Sigmoid colon (tissue), 7 donors: ENCODE measurements at places on chromosomes 4 and X. TPM values are rescaled to one million over a fixed set of nuclear protein-coding genes. Genes with fewer than 3 reads are reported as not detected.

SPATA4 gene
- polyA plus RNA-seq: not detected

FAM9B gene
- not detected for polyA plus RNA-seq

TLR10 gene
- polyA plus RNA-seq: under 0.01 TPM

GRCh38 chrX:119692191-119693039 lies 553 bp downstream of the SEPTIN6 start:
- H3K36me3 ChIP-seq: no peaks in the 10 kb centered on the region
- peaks cover 26% of the 10 kb centered on the region for H3K4me1 ChIP-seq
- H3K27ac ChIP-seq: peak overlapping the region; percentile 86
- peak overlapping the region; percentile 80 for H3K4me3 ChIP-seq
- peak; percentile 82 for DNase-seq

GRCh38 chr4:87499403-87500091 lies 29.6 kb downstream of the SPARCL1 start:
- DNase-seq: no peak
- H3K36me3 ChIP-seq: peaks cover 36% of the 10 kb centered on the region
- peaks cover 49% of the 10 kb centered on the region for H3K4me1 ChIP-seq
- H3K27me3 ChIP-seq: no peaks in the 10 kb centered on the region

DNA sequence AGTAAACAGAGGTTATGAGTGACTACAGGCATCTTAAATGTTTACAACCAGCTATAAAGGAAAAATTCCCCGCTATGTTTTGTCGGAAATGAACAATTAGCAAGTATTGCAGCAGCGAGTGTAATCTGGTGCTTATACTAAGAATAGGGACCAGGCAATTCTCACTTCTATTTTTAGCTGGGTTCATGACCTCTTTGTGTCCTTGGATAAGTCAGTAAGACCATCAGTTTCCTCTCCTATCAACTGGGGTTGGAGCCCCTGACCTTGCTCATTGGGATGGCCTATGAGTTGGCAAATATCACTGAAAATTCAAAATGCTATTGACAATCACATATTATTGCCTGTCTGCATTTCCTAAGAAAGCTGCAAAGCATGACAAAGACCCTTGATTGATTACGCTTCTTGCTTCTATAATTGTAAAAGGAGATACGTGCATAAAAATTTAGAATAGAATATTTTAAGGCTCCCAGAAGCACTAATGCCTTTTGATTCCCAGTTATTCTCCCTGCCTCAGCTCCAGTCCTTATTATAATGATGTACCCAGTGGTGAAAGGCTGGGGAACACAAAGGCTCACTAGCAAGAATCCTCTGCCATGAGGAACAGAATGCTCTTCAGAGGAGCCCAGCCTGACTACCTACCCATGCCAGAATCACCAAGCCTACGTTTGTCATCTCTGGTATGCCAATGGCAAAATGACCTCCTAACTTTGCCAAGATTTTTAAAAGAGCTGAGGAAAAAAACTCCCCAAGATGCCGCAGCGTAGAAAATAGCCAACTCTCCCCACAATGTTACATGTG lies 21.9 kb downstream of the GATB start:
- H3K27me3 ChIP-seq: no peaks in the 10 kb centered on the region
- DNase-seq: no peak
- no peaks in the 10 kb centered on the region for H3K4me1 ChIP-seq
- H3K36me3 ChIP-seq: no peaks in the 10 kb centered on the region

DNA sequence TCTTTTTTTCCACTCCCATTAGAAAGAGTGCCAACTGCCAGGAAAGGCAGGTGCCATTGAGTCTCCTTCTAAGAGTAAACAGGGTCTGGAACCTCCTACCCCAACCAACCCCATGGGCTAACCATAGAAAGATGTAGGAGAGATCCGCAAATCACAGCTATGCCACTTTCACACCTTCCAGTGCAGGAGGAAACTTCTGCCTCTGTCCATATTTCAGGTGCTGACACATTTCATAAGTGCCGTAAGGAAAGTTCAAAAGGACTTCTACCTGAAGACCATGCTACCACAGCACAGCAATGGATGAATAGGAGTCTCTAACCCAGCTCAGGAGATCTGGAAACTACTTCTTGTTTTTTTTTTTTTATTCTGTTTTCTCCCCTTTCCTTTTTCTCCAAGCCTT lies 145.8 kb downstream of the FBXO8 start:
- no peaks in the 10 kb centered on the region for H3K27me3 ChIP-seq
- H3K27ac ChIP-seq: peak overlapping the region; percentile 84
- no peaks in the 10 kb centered on the region for H3K36me3 ChIP-seq
- no peak overlapping the region for H3K4me3 ChIP-seq
- no peak for DNase-seq

DNA sequence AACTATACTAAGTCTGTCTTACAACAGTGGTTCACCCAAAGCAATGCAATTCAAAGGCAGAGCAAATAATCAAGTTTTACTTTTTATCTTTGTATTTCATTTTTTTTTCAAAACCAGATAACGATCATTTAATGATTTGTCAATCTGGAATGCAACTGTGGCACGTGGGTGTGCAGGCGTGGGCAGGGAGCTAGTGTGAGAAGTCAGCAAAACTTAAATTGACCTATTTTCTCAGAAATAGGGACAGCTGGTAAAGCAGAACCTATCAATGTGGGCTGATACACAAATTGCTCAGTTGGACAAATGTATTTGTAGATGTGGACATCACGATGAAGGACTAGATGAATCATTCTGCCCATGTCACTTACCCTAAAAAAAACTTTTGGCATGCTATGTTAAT lies 105.6 kb downstream of the CBLL2 start:
- no peaks in the 10 kb centered on the region for H3K4me1 ChIP-seq
- no peak overlapping the region for H3K27ac ChIP-seq
- no peaks in the 10 kb centered on the region for H3K27me3 ChIP-seq

DNA sequence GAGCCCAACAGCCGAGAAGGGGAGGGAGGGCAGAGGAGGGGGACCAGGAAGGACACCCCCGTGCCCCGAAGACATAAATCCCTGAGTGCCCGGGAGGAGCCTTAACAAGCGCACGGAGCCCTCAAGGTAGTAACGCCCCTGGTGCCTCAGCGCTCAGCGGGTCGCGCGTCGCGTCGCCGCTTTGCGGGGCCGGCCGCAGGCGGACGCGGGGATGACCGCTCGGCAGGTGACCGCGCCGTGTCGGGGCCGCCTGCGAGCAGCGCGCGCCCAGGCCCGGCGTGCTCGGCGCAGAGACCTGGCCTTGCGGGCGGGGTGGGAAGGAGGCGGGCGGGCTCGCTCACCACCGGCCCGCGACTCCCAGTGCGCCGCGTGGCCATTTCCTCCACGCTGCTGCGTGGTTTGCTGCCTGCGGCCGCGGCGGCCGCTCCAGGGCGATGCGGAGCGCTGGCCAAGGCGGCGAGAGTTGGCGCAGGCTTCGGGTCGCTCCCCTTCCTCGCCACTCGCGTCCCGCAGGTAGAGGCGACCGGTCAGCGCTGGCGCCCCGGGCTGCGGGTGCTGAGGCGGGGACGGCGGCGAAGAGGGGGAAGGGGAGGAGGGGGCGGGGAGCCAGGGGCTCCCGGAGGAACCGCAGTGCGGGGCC lies 632 bp downstream of the CCSER1 start:
- peak overlapping the region; percentile 70 for H3K4me3 ChIP-seq
- H3K27ac ChIP-seq: peak overlapping the region; percentile 72
- no peaks in the 10 kb centered on the region for H3K36me3 ChIP-seq
- no peaks in the 10 kb centered on the region for H3K27me3 ChIP-seq

- H3K27me3 ChIP-seq: no peaks in the 10 kb centered on the region
- H3K4me3 ChIP-seq: no peak overlapping the region
- no peak for DNase-seq
Measured at GRCh38 chrX:133497356-133497755, 82.1 kb upstream of the GPC4 start.

DNA sequence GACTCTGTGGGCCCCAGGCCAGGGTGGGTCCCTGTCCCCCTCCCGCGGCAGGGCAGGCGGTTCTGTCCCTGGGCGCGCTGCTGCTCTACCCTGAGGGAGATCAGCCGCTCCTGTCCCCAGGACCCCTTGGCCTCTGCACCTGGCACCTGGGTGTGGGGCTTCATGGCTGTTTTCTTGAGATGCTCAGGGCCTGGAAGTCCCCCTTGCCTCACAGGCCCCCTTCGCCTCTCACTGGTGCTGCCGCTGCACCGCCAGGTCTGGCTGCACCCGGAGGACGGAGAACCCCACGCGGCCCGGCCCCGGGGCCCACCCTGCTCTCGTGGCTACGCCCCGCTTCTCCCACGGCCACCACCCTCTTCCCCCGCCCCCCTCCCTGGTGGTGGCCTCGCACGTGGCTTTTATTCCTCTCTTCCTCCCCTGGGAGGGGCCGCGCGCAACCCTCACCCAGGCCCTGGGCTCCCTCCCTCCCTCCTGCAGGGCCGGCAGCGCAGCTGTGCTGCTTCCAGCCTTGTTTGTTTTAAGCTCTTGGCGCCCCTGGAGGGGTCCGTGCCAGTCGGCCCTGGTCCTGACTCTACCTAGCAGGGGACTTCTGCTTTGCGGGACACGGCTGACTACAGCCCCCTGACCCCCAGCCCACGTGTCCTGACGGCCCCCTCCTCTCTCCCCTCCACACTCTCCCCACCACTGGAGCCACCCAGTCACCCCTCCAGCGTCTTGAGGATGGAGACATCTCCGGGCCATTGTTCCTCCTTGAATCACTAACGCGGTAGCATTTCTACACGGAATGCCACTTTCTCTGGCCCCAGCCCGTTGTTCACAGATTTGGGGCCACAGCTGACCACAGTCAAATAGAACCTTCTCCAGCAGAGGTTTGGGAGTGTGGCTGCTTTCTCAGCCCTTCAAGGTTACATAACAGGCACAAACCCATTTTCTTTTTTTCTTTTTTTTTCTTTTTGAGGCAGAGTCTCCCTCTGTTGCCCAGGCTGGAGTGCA lies 20.6 kb upstream of the CLDN24 start:
- no peak for DNase-seq
- H3K4me1 ChIP-seq: no peaks in the 10 kb centered on the region
- peaks cover 3% of the 10 kb centered on the region for H3K27me3 ChIP-seq
- H3K36me3 ChIP-seq: no peaks in the 10 kb centered on the region
- H3K27ac ChIP-seq: no peak overlapping the region
